Airway epithelial cell (primary cell): ENCODE measurements at places on chromosomes 5 and 9. TPM values are rescaled to one million over a fixed set of nuclear protein-coding genes. Genes with fewer than 3 reads are reported as not detected.

Gene DIAPH1
- 91.6 and 106 TPM in 2 replicates for total RNA-seq

Gene ZNF367
- 2.8 and 5.0 TPM in 2 replicates for total RNA-seq

Gene CHSY3
- 0.56 and 0.65 TPM in 2 replicates for total RNA-seq

Gene HTR4
- not detected in 2 replicates for total RNA-seq

Gene RGS14
- total RNA-seq, result 23.4 and 31.0 TPM in 2 replicates

Gene PCDHB12
- 0.05 and 0.07 TPM in 2 replicates for total RNA-seq

Gene HK3
- not detected in 2 replicates for total RNA-seq

Gene IL13
- not detected in 2 replicates for total RNA-seq

Gene PAIP2
- total RNA-seq, result 44.5 and 51.5 TPM in 2 replicates

Gene RHOBTB3
- 36.6 and 48.9 TPM in 2 replicates for total RNA-seq

Gene PCA3
- not detected in 2 replicates for total RNA-seq

Gene CER1
- total RNA-seq, result not detected in 2 replicates

Gene ZBED3
- 0.37 and 0.85 TPM in 2 replicates for total RNA-seq

Gene CTNND2
- not detected in 2 replicates for total RNA-seq

Gene FRMPD1
- under 0.01 TPM in 1 of 2 replicates, not detected in the other for total RNA-seq

Gene WDR38
- total RNA-seq, result not detected in 2 replicates

Gene NAIP
- 1.2 and 2.0 TPM in 2 replicates for total RNA-seq

Gene PROB1
- 0.79 and 1.6 TPM in 2 replicates for total RNA-seq

Gene PAEP
- not detected in 2 replicates for total RNA-seq

Gene ERP44
- 10.7 and 15.0 TPM in 2 replicates for total RNA-seq

Gene EGR1
- 17.6 and 31.9 TPM in 2 replicates for total RNA-seq

Gene ANKRD18B
- 10.9 and 13.5 TPM in 2 replicates for total RNA-seq

Gene CCL28
- total RNA-seq, result 1.2 and 1.6 TPM in 2 replicates

Gene PCDHA10
- total RNA-seq, result not detected in 2 replicates

Gene TAF11L5
- total RNA-seq, result not detected in 2 replicates
